Activated CD8-positive, alpha-beta memory T cell treated with anti-CD3 and anti-CD28 coated beads, Interleukin-2, amount 50 U/mL, for 48 hours (primary cell): ENCODE measurements at places on chromosomes 1 and 21.

DNA sequence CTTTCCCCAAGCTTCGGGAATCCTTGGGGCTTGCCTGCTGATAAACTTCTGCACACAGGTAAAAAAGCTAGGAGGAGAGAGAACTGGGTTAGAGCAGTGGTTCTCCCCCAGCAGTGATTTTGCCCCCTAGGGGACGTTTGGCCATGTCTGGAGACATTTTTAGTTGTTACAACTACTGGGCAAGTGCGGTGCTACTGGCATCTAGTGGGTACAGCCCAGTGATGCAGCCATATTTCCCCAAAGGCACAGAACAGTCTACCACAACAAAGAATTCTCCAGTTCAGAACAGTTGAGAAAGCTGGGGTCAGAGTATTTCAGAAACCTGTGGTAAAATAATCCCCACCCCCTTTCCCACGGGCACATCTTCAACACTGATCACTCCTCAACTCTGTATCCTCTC is 41.3 kb downstream of the LRRC71 start:
- no peak for DNase-seq

- DNase-seq: no peak
These were observed 3.6 kb upstream of the ZNF124 start for GRCh38 chr1:247175458-247175857.

- no peak for DNase-seq
These were observed 47.2 kb downstream of the TRIT1 start for GRCh38 chr1:39835935-39836594.

DNA sequence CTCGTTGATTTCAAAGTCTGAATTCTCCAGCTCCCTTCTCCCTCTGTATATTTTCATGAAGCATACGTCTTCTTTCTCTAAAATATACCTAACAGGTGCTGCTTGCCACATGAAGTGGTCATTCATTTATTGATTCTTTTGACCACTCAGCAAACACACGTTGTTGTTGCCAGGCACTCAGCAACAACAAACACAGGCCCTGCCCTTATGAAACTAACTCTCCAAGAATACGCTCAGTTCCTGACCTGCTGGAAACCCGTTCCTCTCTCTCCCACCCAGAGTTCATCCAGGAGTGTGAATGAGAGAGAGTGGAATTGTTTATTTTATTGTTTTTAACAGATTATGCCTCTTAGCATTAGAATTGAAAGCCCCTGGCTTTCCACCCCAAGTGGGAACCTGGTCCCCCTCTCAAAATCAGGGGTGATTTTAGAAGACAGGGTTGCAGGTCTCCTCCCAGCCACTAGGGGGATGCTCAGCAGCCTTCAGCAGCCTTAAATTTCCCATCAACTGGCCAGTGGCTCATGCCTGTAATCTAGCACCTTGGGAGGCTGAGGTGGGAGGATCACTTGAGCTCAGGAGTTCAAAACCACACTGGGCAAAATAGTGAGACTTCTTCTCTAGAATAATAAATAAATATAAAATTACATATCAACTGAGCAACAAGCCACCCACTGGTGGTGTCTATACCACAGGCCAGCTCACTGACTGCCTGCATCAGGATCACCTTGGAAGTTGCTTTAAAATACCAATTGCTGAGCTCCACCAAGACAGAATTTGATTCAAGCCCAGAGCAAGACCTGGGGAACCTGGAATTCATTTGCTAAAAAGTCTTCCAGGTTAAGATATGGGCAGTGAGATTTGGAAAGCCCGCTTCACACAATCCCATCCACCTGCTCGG is 181.0 kb upstream of the KLHDC7A start:
- DNase-seq: no peak

DNA sequence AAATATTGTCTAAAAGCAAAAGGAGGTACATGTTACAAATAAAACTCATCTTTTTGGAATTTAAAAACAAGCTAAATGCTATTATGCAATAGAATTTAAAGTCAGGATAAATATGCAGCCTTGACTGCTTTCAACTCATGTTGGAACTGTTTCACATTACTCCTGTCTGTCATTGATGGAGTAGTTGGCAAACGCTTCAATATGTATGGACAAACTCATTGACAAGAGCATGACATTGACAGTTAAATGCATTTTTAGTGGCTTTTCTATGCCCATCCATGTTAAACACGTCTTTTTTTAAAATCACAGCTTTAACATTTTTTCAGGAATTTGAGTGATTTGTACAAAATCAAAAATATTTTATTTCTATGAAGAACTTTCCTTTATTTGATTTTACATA is 1560.5 kb downstream of the KCNT2 start:
- no peak for DNase-seq

DNA sequence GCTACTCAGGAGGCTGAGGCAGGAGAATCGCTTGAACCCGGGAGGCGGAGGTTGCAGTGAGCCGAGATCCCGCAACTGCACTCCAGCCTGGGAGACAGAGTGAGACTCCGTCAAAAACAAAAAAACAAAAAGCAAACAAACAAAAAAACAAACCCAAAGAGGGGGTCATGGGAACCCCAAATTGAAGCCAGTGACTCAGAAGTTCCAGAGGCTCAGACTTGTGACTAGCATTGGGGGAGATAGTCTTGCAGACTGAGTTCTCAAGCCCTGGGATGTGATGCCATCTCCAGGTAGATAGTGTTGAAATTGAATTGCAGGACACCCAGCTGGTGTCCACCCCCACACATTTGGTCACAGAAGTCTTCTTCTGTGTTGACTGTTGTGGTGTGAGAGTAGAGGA is 24.9 kb upstream of the ENO1 start:
- DNase-seq: no peak

- DNase-seq: no peak
These were observed 32.6 kb downstream of the NIBAN1 start for GRCh38 chr1:184941735-184942134.

GRCh38 chr21:34810786-34811185 is 142.0 kb downstream of the CLIC6 start:
- DNase-seq: no peak

DNA sequence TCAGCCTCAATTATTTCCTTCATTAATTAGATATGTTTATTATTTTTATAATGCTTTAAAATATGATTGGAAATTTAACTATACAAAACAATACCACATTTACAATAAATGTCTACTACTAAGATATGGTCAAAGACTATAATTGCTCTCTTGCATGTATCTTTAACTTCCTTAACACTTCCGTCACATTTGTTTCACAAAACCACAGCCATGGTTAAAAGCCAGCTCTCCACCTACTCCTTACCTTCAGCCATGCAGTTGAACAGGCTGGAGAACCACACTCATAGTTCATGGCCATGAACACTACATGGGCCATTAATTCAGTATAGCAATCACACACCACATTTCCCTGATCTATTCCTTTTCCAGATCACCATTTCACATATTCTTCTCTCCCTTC is 72.2 kb downstream of the NME7 start:
- no peak for DNase-seq
